Activated naive CD8-positive, alpha-beta T cell treated with anti-CD3 and anti-CD28 coated beads for 36 hours (primary cell): ENCODE measurements at places on chromosomes 5 and 9.

DNA sequence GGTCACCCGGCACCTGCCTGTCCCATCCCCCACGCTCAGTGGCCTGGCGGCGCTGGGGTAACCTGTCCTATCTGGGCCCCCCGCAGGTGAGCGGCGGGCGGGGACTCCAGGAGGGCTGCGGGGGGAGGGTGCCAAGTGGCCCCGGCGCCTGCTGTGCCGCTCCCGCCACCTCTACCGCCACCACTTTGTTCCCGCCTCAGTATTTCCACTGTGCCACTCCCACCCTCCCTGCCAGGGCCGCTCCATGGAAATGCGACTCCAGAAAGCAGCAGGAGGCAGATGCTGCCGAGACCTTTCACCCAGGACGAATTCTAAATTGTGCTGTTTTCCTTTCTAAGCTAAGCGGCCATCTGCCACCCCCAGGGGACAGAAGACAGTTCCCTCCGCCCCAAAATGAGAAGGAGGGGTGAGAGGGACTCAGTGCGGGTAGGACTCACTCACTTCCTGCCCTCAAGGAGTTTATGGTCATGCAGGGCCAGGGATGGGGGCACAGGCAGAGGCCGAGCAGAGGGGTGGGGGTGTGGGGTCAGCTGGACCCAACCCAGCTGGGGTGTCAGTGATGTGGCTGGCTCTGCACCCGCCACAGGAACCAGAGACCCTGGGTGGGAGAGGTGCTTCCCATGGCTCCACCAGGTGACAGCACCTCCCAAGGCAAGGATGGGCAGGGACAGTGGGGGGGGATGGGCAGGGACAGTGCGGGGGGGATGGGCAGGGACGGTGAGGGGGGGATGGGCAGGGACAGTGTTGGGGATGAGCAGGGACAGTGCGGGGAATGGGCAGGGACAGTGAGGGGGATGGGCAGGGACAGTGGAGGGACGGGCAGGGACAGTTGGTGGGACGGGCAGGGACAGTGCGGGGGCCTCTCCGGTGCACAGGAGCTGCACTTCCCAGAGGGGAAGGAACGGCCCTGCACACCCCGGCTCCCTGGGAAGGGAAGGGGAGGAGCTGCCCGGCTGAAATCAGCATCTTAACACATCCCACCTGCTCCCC, 17.8 kb downstream of the NOTCH1 start:
- no peak for DNase-seq

DNA sequence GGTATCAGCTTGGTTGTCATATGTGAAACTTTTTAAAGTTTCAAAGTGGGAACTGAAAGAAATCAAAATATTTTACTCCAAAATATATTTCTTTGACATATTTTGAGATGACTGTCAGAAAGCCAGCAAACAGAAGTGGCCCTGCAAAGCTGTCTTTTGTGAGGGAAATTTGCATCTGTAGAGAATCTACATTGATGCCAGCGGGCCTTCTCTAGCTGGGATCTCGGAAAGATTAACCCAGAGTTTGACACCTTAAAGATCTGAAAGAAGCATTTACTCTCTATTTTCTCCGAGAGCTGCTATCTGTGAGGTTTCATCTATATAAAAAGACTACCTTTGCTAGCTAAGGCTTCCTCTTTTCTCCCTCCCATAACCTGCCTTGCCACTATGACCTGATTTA, 303.6 kb downstream of the FBXL17 start:
- no peak for DNase-seq

GRCh38 chr9:102253099-102253498, 514.7 kb upstream of the GRIN3A start:
- no peak for DNase-seq

GRCh38 chr5:135705941-135706466, 127.2 kb upstream of the CXCL14 start:
- DNase-seq, result no peak

- DNase-seq, result no peak
These were observed 299.2 kb downstream of the EDIL3 start for GRCh38 chr5:84085387-84086041.

DNA sequence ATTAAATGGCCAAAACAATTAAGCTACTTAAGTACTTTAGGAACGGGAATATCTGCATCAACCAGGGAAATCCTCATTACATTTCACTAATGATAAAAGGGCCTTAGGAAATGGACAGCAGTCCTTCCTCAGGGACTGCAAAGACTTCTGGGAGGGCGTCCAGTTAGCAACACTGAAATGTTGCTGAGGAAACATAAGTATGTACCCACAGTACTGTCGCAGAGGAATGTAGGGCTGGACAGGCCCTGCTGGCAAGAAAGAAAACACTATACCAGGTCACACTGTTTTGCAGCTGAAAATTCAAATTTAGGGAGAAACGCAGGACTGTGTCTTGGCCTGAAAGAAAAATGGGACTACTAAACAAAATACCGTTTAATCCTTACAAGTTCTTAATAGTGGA, 1.3 kb downstream of the C5orf15 start:
- DNase-seq, result no peak

GRCh38 chr9:21265421-21266189, 25.8 kb upstream of the IFNA14 start:
- DNase-seq, result no peak

DNA sequence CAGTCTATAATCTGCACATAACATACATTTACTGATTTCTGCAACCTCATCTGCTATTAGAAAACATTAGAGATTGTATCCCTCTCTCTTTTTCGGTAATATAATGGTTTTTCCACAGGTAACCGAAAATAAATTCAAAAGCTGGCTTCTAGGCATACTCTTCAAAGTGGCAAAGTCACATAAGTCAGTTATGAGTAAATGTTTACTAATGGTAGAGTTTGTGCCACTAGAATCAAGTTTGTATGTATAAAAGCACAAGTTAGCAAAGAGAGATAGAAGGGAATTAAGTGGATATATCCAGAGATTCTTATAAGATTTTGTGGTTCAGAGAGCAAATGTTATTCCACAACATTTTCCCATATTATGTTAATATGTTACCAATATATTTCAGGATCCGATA, 86.9 kb downstream of the MYO10 start:
- DNase-seq, result no peak

DNA sequence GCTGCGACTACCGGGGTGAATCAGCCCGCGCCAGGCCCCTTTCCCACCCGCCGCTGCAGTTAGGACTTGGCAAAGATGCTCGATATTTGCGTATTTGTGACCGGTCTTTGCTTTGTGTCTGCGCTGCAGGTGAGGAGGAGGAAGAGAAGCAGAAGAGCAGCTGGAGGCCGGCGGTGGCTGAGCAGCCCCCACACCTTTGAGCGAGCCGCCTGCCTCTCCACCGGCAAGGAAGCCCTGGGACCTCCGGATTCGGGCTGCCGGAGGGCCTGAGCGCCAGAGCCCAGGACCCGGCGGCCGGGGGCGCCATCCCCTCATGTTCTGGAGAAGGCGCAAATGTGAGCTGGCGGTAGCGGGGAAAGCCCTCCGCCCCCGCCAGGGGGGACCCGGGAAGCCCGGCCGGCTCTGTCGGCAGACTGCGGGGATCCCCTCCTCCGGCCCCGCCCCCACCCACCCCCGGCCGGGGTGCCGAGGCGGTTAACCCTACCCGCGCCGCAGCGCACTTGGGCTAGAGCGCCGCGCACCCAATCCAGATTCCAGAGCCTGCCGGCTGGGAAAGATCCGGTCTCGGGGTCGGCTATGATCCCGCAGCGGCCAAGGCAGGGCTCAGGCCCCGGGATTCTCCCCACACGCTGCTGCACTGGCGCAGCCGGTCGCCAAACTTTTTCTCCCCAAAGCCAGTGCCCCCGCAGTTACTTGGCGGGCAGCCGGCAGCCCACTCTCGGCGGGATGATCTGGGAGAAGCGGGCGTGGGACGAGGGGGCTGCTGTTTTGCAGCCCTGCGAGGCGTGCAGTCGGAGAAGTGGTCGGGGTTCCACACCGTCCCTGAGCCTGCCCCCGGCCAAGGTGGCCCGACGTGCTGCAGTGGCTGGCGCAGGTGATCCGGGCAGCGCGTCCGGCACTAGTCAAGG, 800 bp upstream of the KCNN2 start:
- DNase-seq, result peak; percentile 33

DNA sequence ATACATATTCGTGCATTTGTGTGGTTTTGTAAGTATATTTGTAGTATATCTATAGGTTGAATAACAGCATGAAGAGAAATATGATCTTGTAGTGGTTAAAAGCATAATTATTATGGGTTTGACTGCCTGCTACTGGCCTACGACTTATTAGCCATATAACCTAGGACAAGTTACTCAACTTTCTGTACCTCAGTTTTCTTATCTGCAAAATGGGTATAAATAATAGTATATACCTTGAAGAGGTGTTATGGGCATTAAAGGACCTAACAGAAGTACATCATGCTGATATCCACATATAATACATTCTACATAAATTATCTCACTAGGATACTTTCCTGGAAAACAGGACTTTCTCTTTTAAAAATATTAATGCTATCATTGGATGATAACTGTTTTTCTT, 118.3 kb upstream of the ELL2 start:
- DNase-seq, result no peak
